ENCODE measurements at places on chromosomes 2 and 18. TPM values are rescaled to one million over a fixed set of nuclear protein-coding genes. Genes with fewer than 3 reads are reported as not detected.
A peak's percentile ranks its signal among the peaks of the same experiment; 100 is the strongest.

RAB17 gene
- total RNA-seq, result 106 TPM

CD8B2 gene
- total RNA-seq, result not detected

ADD2 gene
- 0.14 TPM for total RNA-seq

PLEKHA3 gene
- total RNA-seq, result 15.4 TPM

AOX1 gene
- 560 TPM for total RNA-seq

REG3A gene
- total RNA-seq, result not detected

HS1BP3 gene
- 17.8 TPM for total RNA-seq

MBP gene
- 28.3 TPM for total RNA-seq

TDRD15 gene
- total RNA-seq, result 1.4 TPM

ERMN gene
- total RNA-seq, result not detected

DNA sequence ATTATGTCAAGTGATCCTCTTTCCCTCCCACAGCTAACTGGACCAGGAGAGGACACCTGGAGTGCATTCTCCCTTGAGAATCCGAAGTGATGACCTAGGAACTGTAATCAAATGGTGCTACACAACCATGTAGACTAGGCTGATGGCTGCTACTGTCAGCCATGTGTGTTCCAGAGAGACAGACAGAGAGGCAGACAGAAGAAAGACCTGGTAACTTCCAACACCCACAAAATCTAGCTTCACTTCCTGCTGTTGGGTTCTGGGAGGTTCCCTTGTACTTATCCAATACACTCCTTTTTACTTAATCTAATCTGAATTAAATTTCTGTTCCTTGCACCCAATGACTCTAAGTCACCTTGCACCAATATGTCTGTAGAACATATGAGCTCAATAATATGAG is 72.3 kb downstream of the AAK1 start:
- DNase-seq, result no peak
- H3K27me3 ChIP-seq, result no peaks in the 10 kb centered on the region
- no peak overlapping the region for H3K4me3 ChIP-seq
- H3K27ac ChIP-seq, result no peak overlapping the region
- peaks cover 2% of the 10 kb centered on the region for H3K4me1 ChIP-seq
- H3K36me3 ChIP-seq, result no peaks in the 10 kb centered on the region

DNA sequence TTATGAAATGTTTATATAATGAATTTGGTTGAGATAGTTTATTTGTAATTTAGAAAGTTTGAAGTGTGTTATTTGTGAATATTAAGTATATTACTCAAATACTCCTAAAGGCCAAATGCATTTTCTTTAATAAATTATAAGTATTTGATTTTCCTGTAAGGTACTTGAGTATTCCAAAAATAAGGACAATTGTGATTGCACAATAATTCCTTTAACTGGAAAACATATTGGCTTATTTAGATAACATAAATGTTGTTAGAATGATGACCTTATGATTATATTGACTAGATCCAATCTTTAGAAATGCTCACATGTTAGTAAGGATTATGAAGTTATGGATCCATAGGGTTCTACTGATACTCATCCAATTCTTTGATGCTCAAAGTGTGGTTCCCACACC is 125.1 kb upstream of the MAP3K20 start:
- no peaks in the 10 kb centered on the region for H3K36me3 ChIP-seq
- peak overlapping the region; percentile 88 for H3K27ac ChIP-seq
- DNase-seq, result no peak
- H3K4me1 ChIP-seq, result no peaks in the 10 kb centered on the region
- H3K4me3 ChIP-seq, result no peak overlapping the region

DNA sequence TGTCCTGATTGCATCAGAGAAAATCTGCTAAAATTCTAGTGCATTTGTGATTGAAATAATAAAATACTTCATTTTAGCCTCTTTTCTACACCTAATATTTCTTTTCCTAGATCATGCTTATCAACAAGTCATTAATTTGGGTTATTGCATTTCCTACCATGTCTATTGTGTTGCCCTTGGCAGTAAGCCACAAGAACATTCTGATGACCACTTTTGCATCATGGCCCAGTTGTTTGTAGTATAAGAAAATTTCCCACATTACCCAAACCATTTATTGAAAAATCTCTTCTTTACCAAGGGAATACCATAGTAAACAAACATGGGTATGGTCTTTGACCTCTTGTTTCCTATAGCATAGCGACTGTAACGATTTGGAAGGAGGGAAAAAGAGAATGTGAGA is 76.3 kb downstream of the R3HDM1 start:
- no peak overlapping the region for H3K4me3 ChIP-seq
- H3K36me3 ChIP-seq, result peaks cover 11% of the 10 kb centered on the region
- H3K27ac ChIP-seq, result no peak overlapping the region
- DNase-seq, result no peak

- no peak overlapping the region for H3K27ac ChIP-seq
- H3K4me3 ChIP-seq, result no peak overlapping the region
- H3K4me1 ChIP-seq, result no peaks in the 10 kb centered on the region
These were observed 61.7 kb upstream of the MYL1 start for GRCh38 chr2:210376694-210377093.

GRCh38 chr2:223365158-223365679 is 236.9 kb downstream of the SCG2 start:
- no peaks in the 10 kb centered on the region for H3K27me3 ChIP-seq
- H3K36me3 ChIP-seq, result no peaks in the 10 kb centered on the region
- H3K4me1 ChIP-seq, result no peaks in the 10 kb centered on the region
- no peak overlapping the region for H3K27ac ChIP-seq
- no peak overlapping the region for H3K4me3 ChIP-seq

Data from right lobe of liver (tissue), 6 donors.